Putamen (tissue), 1 donor: ENCODE measurements at places on chromosomes 5 and 9.
A peak's percentile ranks its signal among the peaks of the same experiment; 100 is the strongest.

DNA sequence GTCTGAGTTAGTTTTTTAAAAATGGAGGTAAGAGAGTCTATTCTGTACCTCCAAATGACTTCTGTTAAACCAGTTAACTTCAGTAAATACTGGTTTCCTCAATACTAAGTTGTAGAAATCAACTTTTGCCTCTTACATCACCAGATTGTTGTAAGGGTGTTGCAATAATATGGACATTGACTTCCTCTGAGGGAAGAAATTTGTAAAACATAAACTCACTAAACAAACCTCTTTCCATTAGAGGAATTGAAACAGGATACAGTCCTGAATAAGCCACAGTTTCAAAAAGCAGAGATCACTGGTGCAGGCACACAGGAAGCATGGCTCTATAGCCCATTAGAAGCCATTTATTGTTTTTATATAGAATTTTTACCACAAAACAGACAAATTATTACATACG is 32.7 kb upstream of the SLCO6A1 start:
- no peak for DNase-seq

GRCh38 chr9:70835323-70835722 is 286.1 kb downstream of the TRPM3 start:
- no peak for DNase-seq

DNA sequence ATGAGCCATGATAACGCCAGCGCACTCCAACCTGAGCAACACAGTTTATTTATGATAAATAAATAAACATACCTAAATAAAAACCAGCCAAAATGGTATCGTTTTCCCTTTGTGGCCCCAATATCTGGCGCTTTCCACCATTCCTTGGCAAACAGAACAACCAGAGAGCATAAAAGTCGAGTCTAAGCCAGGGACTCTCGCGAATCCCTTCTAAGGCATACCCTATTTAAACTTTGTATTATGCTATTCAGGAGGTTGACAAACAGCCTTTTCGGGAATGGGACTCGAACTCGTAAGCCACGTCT is 386 bp upstream of the MATR3 start:
- DNase-seq, result no peak

GRCh38 chr5:172311605-172312004 is 28.0 kb upstream of the UBTD2 start:
- no peak for DNase-seq

DNA sequence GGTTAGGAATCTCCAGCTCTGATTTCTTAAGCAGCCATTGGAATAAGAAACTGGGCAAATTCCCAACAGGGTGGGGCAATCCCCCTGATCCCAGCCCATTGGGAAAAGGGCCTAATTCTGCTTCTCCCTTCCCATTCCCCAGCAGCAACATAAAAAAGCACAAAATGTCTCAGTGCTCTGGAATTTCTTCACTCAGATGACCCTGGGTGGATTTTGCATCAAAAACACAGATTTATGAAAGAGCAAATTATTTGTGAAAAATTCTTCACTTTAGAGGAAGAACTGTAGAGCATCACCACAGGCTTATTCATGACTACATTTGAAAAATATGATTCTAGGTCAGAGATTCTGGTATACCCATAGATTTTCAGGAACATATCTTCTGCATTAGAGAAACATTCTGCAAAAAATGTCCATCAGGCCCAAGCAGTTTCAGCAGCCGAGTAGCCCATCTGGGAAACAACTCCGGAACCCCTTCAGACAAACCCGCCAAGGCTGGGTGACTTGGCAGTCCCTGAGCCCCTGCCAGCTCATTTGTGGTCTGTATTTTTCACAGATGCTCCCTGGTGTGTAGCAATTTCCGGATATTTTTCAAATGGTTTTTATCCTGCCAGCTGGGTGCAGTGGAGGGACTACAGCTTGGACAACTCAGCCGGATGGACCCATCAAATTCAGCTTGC is 102.1 kb upstream of the RANBP3L start:
- DNase-seq, result peak; percentile 10

GRCh38 chr9:4743131-4743875 is 2.3 kb upstream of the AK3 start:
- no peak for DNase-seq

GRCh38 chr5:167916261-167916691 is 375.2 kb upstream of the WWC1 start:
- DNase-seq, result no peak

DNA sequence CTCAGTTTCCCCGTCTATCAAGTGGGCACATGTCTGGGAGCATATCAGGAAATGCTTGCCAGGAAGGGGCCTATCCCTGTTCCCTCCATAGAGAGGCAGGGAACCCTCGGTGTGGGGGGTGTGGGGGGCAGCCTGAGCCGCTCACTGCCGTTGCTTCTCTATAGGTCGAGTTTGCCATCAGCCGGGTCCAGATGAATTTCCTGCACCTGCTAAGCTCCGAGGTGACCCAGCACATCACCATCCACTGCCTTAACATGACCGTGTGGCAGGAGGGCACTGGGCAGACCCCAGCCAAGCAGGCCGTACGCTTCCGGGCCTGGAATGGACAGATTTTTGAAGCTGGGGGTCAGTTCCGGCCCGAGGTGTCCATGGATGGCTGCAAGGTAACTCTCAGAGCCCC is 13.8 kb upstream of the ORM1 start:
- DNase-seq, result no peak

GRCh38 chr9:34983209-34983608 is 6.3 kb upstream of the DNAJB5 start:
- no peak for DNase-seq

DNA sequence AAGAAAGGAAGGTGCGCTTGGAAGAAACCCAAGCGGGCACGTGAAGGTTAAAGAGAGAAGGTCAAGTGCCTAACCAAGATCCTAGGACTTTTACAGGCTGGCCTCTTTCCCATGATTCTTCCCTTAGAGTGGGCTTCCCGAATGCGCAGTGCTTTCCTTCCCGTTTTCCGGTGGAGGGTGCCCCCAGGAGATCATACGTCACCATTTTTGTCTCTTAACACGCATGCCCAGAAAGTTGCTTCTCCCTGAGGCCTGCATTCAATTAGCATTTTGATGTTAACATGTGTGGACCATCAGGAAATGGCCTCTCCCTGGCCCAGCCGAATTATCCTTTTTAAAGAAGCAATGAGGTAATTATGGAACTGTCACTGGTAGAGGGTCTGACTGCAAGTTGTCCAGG is 1.9 kb upstream of the RUSC2 start:
- DNase-seq, result no peak
